Stimulated activated CD4-positive, alpha-beta T cell treated with anti-CD3 and anti-CD28 coated beads, Interleukin-15, amount 100 ng/mL, for 24 hours (primary cell): ENCODE measurements at places on chromosomes 2 and 18.

DNA sequence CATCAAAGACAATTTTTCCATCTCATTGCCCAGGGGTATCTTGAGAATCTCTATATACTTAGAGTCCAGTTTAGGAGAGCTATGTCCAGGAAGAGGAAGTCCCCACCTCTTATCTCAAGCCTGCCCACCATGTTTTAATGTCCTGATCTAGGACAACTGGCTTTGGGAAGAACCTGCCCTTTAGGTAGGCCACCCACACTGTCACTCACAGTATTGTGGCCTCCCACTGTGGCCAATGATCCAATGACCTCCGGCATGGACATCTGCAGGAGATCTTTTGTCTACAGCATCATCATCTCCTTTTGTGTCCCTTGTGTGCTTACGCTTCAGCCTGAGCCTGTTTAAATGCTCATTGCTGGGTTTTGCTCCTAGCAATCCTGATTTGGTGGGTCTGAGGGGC is 77.4 kb downstream of the SLC4A3 start:
- DNase-seq, result no peak

DNA sequence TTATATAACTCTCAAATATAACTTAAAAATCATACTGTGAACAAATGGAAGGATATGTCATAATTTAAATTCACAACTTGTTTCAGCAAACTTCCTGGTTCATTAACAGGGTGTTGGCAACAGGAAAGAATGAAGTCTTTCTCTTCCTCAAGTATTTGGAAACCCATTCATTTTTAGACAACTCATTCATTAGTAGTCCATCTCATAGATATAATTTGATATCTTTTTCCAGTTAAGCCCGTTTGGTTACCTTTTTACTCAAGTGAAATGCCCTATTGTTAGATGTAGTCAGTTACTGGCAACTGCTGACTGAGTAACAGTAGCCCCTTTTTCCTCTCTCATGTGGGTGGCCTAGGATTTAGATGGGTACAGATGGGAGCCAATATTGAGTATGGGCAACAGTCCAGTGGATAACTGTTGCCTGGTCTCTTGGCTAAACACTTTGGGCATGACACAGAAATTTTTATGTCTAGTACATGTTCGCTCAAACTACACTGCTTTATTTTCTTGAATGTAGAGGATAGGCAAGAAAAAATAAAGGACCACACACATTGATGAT is 4.6 kb upstream of the UGP2 start:
- DNase-seq, result no peak

- no peak for DNase-seq
Observed at GRCh38 chr2:179238027-179238426, 26.6 kb downstream of the SESTD1 start.

GRCh38 chr2:118806797-118807667 is 40.4 kb downstream of the EN1 start:
- no peak for DNase-seq

DNA sequence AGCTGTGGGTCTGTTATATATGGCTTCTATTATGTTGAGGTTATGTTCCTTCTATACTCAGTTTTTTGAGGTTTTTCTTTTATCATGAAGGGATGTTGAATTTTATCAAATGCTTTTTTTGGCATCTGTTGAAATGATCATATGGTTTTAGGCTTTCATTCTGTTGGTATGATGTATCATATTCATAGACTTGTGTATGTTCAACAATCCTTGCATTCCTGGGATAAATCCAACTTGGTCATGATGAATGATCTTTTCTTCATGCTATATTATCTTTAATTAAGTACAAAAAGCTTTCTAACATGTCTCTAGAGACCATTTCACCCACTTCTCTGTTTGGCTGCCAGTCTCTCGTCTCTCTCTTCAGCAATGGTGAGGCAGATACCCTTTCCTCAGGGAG is 54.2 kb downstream of the MDH1 start:
- DNase-seq, result no peak

DNA sequence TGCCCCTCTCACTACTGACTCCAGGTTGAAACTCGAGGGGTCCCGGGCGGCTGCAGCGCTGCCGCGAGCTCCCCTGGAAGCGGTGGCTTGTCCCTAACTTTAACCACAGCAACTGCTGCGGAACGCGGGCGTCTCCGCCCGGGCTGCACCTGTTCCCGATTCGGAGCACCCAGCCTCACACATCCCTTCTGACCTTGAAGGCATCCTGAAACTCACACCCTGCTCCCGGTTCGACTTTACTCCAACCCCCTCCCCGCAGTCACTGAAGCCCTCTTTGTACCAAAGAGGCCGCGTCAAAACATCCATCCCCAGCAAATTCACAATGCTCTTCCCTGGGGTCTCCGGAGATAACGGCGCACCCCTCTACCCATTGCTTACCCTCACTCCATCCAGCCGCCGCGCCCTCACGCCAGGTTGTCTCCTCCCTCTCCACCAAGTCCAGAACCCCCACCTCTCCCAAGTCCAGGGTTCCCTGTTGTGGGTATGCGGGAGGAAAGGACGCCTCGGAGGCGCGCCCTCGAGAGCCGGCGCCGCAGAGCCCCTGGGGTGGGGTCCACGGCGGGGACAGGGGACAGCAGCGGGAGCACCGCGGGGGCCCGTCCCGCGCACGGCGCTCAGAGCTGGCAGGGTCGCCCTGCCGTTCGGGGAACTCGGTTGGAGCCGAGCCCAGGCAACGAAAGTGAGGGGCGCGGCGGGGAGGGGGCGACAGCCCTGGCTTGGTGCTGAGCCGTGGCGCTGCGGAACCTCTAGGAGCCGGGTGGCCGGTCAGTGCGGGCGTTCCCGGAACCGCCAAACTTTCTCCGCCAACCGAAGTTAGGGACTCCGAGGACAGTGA is 934 bp downstream of the MYO5B start:
- DNase-seq, result peak; percentile 9

- no peak for DNase-seq
Observed at GRCh38 chr2:105254531-105255210, 13.1 kb downstream of the GPR45 start.
